Transverse colon (tissue), 4 donors: ENCODE measurements at places on chromosomes 12 and 14.

GRCh38 chr14:105149146-105149781 is 19.3 kb downstream of the JAG2 start:
- no peak for DNase-seq

DNA sequence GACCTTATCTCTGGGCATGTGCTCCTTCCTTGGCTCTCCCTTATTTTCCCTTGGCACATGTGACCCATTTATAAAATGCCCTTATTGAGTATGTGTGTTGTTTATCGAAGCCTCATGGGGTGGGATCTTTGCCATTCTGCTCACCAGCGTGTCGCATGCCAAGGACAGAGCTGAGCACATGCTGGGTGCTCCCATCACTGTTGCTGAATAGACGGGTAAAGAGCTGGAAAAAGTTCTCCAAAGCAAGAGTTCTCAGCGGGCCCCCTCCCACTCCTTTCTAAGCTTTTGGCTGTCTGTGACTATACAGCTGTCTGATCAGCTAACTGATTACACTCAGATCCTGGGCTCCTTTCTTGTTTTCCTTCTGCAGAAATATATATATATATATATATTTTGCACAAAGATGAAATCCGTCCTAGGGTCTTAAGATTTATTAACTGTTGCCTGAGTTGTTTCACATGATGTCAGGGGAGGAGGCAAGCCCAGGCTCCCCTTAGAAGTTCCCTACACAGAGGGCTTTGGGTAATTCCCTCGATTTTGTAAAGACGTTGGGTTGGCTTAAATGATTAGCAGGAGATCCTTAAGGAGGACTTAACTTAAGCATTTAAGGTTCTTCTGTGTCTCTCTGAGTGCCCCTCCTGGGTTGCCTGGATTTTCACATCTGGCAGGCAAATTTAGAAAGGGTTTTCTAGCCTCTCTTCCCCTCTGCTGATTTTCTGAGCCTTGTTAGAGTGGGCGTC is 71.6 kb downstream of the TMEM132C start:
- no peak for DNase-seq

DNA sequence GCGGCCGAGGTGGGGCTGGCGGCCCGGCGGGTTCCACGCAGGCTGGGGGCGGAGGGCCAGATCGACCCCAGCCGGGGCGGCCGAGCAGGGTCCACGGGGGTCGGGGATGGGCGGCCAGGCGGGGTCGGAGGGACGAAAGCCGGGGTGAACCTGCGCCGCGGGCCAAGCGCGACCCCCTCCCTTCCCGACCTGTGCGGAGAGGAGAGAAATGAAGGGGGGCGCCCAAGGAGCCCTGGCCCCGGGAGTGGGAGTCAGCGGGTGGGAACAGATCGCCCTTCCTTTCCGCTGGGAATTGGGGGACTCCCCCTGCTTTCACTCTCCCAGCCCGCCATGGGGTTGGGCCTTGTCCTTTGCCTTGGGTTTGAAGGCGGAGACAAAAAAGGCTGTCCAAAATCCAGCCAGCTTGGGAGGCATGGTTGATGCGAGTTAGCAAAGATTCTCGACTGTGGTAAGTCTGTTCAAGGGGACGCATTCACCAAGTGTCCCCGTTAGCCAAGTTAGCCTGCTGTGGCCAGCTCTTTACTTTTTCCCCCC is 559 bp upstream of the CKAP4 start:
- DNase-seq: peak; percentile 69

- DNase-seq: no peak
These were observed 359.9 kb downstream of the NRXN3 start for GRCh38 chr14:78530078-78530477.

- DNase-seq: no peak
These were observed 26.0 kb downstream of the PSMA3 start for GRCh38 chr14:58270628-58271027.

DNA sequence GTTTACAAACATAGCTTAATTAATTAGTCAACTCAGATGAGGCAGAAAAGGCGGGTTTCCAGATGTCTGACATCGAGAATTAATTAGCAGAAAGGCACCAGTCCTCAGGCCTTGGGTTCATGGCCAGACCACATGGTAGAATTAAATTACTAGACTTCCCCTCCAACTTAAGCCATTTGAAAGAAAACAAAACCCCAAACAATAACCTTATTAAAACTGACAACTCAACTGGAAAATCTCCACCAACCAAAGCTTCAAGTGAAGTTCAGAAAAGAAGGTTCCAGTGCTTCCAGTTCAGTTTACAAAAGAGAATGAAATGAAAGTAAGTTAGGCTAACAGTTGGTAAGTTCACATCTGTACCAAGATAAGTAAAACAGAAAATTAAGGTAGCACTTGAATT is 349.5 kb downstream of the GRIN2B start:
- no peak for DNase-seq
